ENCODE measurements at places on chromosomes 5 and 9.
A peak's percentile ranks its signal among the peaks of the same experiment; 100 is the strongest.

DNA sequence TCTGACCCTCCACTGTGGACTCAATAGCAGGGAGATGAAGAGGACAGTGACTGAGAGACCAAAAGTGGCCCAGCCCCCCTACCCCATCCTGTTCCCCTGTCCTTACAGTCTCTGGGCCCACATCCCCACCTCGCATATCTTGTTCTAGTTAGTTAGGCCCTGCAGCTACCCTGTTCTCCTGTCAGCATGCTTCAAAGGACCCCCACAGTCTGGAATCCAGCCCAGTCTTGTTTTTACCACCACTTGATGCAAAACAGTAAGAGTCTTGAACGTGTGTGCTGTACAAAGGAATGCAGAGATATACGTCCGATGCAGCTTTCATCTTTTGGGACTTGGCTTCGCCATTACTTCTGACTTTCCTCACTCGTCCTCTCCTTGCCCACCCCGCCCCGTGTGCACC is 12.2 kb upstream of the POMT1 start:
- DNase-seq, result no peak

GRCh38 chr5:15203376-15203775 is 296.6 kb upstream of the FBXL7 start:
- DNase-seq, result peak; percentile 81

DNA sequence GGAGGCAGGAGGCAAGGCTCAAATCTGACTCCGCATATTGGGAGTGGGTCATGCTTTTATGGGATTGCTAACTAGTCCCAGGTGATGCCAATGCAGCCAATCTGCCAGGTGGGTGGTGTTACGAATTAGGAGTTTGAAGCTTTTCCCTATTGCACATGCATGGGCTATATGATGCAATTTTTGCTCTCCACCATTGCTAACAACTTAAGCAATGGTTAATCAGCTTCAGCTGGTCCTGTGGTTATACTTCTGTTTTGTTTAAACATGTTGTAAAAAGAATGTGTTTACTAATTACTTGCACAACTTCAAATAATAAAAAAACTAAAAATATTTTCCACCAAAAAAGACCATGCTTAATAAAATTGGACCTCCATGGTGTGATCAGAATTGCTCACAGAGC is 55.7 kb downstream of the SHC3 start:
- DNase-seq, result peak; percentile 94

GRCh38 chr5:14325369-14325768 is 182.2 kb downstream of the TRIO start:
- no peak for DNase-seq
